ENCODE measurements at places on chromosomes 6 and 20.

DNA sequence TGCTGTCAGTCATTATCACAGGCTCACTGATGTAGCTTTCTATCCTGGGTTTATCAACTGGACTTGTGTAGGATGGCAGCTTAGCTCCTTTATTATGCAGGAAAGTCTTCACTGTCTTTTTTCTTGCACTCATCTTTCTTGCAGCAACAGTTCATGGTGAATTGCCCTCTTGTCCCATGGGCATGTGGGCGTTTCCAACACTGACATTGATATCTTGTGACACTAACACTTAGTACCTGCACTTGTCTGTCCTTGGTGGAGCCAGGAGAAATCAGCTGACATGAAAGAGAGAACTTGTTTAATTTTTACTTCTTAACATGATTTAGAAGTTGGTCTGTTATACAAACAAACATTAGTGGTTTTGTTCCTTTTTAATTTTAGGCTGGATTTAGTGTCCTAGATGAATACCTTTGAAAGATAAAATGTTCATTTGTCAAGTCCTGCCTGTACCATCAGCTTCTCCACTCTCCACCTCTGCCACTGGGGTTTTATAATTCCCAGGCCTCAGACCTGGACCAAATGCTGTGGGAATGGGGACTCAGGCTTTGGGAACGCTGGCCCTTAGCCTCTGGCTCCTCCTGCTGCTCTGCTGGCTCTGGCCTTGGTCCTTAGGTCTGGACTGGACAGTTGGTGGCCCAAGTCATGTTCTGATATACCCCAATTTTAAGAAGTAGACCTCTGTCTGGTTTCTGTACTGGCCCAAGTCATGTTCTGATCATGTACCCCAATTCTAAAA lies 161.0 kb upstream of the LAMP5 start:
- no peak for DNase-seq

GRCh38 chr20:53879048-53879684 lies 191.2 kb downstream of the BCAS1 start:
- DNase-seq, result no peak

GRCh38 chr6:125358898-125359297 lies 57.1 kb upstream of the HDDC2 start:
- no peak for DNase-seq

DNA sequence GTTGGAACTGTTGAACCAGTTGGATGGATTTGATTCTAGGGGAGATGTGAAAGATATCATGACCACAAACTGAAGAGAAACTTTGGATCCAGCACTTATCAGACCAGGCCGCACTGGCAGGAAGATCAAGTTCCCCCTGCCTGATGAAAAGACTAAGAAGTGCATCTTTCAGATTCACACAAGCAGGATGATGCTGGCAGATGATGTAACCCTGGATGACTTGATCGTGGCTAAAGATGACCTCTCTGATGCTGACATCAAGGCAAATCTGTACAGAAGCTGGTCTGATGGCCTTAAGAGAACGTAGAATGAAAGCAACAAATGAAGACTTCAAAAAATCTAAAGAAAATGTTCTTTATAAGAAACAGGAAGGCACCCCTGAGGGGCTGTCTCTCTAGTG lies 72.8 kb upstream of the CDYL start:
- no peak for DNase-seq

DNA sequence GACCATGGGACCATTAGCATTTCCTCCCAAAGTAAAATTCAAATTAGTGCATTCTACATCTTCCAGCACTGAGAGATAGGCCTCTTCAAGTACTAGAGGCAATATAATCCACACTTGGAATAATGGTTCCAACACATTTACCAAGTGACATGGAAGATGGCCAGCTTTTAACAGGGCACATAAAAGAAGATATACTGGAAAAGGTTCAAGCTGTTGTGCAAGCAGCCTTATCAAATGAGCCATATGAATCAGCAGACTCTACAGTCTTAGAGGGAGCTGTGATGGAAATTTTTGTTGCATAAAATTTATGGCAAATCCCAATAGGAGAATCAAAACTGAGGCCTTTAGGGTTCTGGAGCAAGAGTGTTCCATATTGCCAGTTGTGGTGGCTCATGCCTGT lies 526.6 kb upstream of the IRAK1BP1 start:
- DNase-seq, result no peak

DNA sequence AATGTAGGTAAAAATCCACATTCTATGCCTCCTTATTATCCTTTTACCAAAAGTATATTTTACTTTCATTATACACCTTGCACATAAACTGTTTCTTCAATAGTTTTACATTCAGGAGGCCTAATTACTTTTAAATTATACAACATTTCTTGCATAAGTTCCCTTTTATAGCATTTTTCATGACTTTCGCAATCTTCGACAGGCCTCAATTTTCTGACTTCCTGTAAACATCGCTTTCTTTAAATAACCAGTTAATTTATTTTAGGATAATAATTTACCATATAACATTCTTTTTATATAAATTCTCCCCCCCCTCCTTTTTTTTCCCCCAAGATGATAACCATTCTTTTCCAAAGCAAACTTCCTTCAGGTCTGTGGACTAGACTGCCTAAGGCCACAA lies 9.2 kb downstream of the SLC35A1 start:
- DNase-seq, result no peak

- DNase-seq, result peak; percentile 49
Measured at GRCh38 chr6:90466154-90466940, 120.5 kb downstream of the MAP3K7 start.

DNA sequence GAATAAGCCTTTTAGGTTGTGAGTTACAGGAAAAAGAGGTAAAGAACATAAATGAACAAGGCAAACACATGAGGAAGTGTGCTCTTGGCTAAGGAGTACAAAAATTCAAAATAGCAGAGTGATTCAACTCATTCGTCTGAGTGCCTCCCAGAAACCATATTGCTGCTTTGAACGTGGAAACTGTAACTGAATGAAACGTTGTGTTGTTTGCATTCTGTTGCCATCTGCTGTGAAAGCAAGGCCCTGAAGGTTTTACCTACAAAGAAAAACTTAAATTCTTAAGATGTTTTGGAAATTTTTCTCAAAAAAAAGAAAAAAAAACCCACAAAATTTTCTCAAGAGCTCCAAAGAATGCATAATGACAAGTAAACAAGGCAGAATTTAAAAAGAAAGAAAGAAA lies 375.4 kb upstream of the HS3ST5 start:
- DNase-seq, result no peak

DNA sequence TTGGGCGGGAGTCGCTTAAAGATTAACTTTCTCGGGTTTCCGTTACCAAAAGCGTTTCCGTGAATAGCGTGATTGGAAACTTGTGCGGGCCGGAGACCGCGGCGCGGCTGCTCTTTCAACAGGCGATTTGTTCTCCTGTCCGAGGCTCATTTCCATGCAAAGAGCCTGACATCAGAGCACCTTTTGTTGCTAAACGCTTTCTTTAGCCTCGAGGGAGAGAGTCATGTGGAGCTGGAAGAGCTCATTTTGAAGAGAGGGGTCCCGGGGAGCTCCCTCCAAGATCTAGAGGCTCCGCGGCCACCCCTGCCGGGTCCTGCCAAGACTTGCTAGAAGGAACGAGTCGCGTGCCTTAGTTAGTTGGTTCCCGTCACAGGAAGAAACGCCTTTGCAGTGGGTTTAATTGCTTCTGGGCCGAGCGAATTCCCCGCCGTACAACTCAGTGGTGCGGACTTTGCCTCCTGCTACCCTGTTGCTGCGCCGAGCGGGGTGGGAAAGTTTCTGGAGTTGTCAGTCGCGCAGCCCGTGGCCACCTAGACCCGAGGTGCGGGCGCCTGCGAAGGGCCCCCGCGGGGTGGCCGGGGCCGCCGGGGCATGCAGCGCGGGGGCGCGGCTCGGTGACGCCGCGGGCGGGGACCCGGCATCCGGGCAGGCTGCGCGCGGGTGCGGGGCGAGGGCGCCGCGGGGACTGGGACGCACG lies at the start of gene SASH1:
Gene SASH1, plus strand, starts transcription at position 489 of the 697 bp plus-strand sequence. CDS start 230 bp downstream, outside the sequence.
- DNase-seq, result peak; percentile 85

Data from SJSA1 (cell line).